ENCODE measurements at places on chromosomes 7 and 10.

- DNase-seq = no peak
Observed at GRCh38 chr10:99341248-99341647, 12.1 kb downstream of the CNNM1 start.

GRCh38 chr7:44965441-44965903 lies 13.3 kb downstream of the MYO1G start:
- DNase-seq = no peak

DNA sequence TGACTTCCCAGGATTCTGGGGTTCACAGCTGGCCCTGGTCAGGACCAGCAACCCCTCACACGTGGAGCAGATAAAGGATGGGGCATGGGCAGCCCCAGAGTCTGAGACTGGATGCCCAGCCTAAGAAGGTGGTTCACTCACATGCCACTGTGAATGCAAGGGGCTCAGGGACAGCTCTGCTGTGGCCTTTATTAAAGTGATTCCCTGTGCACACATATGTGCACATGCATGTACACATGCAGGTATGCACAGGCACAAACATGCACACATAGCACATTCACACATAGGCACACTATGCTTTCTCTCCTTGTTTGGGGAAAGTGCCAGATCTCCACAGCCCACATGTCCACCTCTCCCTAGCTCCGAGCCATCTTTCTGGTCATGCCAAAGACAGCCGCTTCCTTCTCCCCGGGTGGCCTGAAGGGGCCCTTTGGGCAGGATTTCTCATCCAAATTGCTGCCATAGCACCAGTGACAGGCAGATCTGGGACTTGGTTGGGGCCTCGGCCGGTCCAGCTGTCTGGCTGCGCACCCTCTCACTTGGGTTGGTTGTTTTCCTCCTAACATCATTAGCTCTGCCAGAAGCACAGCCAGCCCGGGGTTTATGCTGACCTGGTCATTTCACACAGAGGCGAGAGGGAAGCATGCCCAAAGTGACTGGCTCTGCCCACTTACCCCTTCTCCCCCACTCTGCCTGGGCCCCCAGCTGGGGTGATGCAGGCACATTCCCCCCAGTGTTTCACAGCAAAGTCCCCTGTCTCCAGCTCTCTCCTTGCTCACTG lies 1.4 kb downstream of the GCK start:
- no peak for DNase-seq

GRCh38 chr10:27147701-27148100 lies 6.5 kb downstream of the YME1L1 start:
- no peak for DNase-seq

GRCh38 chr7:1124816-1125602 lies 35.0 kb downstream of the ZFAND2A start:
- no peak for DNase-seq

DNA sequence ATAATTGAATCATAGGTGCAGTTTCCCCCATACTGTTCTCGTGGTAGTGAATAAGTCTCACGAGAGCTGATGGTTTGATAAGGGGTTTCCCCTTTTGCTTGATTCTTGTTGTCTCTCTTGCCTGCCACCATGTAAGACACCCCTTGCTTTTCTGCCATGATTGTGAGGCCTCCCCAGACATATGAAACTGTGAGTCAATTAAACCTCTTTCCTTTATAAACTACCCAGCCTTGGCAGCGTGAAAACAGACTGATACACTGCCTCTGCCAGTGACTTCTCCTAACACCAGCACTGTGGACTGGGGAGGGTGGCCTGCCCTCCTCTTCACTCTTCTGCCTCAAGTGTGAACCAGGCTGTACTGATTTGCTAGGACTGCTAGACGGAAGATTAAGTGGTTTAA lies 108.6 kb downstream of the RAB11FIP2 start:
- no peak for DNase-seq

GRCh38 chr7:94417901-94418300 lies 23.2 kb downstream of the COL1A2 start:
- DNase-seq = no peak

GRCh38 chr10:35409094-35409582 lies 72.8 kb downstream of the CCNY start:
- no peak for DNase-seq

GRCh38 chr10:48517482-48517881 lies 87.4 kb downstream of the ARHGAP22 start:
- no peak for DNase-seq

DNA sequence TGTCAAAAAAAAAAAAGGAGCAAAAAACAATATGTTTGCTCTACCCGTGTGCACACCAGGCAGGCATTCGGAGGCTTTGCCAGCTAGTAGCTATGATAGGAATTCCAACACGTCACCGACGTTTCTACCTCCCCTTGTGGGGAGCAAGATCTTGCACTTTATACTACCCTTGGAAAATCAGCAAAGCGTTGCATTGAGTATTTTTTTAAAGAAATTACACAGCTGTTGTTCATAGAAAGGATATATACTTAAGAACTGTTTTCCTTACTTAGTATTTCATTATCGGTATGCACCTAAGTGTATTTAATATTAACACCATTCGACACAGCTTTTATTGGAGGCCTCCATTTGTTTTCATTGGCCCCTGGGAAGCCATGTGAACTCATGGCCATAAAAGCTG lies 159.9 kb upstream of the MGMT start:
- no peak for DNase-seq

DNA sequence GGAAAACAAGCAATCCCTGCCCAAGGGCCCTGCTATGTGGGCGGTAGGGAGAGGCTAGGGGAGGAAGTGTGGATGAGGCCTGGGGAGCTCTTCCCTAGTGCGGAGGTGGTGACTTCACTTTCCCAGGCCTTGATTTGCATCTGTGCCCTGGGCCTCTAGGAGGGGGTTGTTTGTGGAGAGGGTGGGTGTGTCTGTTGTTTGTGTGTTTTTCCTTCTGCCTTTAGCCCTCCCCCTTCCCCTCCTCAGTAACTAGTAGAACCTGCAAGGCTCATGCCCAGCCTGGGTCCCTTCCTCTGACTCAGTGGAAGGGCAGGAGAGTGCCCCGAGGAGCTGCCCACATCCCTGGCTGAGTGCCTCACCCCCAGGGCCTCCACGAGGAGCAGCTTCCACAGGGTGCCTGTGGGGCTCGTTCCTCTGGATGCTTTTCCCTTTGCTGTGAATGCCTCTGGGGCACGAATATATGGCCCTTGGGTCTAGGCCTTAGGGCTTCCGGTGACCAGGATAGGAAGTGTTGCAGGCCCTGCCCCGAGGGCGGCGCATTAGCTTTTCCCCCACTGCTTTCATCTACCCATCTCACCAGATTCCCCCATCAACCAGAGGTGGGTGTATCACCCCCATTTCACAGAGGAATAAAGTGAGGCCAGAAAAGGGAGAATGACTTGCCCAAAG lies 89.4 kb upstream of the DUSP5 start:
- no peak for DNase-seq

GRCh38 chr10:23585186-23585585 lies 146.3 kb downstream of the OTUD1 start:
- no peak for DNase-seq

DNA sequence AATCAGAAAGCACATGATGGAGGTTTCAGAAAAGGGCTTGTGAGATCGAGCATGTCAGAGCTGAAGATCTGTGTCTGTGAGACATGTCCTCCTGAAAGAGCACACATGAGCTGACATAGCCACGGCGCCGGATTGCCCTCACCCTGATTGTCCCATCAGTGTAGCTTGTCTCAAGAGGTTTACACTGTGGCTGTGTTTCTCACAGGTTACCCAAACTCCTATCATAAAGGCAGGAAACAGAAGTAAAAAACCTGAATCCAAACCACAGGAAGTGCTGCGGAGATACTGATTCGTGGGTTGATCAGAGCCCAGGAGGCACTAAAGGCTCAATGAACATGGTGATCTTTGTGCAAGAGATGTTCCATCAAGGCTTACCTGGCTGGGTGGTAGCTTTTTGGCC lies 3.9 kb upstream of the ATP6V0E2 start:
- no peak for DNase-seq

DNA sequence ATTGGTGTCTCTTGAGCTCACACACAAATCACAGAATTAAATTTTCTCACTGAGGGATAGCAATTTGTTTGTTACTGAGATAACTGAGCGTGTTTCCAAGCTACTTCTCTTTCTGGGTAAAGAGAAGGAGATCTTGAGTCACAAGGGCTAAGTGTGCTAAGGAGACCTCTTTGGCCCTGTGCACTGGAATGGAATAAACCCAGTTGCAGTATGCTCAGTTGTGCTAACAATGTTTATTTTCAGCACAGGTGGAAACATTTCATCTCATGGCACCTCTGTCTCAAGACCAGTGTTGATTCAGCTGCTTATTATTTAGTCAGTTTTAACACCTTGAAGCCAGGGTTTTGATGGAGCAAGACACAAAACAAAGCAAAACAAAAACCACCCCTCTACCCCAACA lies 22.5 kb upstream of the UBE2H start:
- DNase-seq = no peak

DNA sequence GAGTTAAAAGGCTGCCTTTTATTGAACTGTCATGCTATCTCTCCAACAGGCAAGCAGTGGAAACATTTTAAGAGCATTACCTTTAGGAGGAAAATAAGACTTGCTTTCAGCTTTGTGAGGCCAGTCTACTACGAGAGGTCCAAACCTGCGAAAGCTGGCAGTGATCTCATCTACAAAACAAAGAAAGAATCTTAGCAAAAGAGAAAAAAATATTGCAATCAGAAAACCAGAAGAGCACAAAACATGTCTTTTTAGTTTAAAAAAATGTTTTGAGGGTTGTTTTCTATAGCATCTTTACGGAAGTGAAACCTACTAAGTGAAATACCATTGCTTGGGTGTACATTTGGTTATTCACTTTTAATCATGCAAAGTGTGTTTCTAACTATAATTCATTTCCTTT lies 147.9 kb downstream of the CPEB3 start:
- no peak for DNase-seq

DNA sequence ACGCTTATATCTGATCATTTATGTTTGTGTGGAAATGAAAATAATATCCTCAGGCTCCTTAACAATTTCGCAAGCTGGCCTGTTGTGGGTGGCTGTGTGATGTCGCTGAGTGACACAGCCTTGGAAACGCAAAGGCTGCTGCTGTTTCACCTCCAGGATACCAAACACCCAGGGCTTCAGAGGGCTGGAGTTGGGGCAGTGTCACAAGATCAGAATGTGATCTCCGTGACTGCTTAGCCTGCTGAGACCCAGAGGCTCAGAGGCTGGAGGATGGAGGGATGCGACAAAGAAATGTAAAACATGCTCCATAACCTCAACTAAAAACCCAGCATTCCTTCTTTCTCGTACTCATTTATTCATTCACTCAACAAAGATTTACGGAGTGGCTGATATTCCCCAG lies 37.2 kb upstream of the BMPER start:
- DNase-seq = no peak

DNA sequence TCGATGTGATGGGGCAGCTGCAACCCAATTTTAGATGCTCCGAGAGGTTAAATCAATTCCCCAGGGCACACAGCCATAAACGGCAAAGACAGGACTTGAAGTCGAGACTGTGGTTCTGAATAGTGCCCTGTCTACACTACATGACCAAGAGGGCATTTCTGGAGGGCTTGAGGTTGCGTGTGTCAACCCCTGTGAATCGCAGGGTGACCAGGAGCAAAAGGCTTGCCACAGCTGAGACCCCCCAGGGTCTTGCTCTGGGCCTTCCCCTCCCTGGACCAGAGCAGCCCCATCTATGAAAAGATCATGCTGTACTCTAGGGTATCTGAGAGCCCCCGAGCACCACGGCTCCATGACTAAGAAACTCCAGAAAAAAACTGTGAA lies 26.8 kb upstream of the RASGEF1A start:
- DNase-seq = no peak

GRCh38 chr10:79246209-79246581 lies 101.1 kb upstream of the PPIF start:
- no peak for DNase-seq

DNA sequence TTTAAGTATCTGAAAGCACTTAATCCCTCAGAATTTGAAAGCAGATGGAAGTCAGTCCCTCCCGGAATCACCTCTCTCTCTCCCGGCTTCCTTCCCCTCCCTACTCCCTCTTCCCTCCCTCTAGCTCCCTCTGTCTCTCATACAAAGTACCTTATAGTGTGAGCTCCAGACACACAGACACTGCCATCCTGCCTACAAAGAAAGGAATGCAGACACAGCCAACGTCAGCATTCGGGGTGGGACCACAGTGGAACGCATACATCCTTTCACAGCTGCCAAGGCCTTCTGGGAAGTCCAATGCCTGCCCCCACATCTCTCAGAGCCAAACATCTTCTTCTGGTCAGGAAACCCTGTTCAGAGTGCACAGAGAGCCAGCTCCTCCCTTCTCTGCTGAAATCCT lies 9.3 kb downstream of the NOD1 start:
- DNase-seq = no peak

DNA sequence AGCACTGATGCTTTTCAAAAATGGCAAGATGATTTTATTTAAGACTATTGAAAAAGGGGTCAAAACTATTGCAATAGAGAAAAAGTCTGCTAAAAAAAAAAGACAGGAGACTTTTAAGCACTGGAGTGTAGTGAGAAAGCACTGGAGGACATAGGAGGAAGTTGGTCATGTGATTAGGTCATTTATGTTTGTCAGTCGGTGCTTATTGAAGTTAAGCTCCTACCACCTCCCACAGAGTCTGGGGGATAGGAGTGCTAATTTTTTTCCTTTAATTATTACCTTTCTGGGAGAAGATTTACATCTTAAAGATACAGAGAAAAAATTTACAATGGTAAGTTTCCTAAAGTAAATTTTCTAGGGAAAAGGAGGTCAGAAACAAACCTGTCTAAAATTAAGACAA lies 80.2 kb upstream of the TMEM229A start:
- no peak for DNase-seq

DNA sequence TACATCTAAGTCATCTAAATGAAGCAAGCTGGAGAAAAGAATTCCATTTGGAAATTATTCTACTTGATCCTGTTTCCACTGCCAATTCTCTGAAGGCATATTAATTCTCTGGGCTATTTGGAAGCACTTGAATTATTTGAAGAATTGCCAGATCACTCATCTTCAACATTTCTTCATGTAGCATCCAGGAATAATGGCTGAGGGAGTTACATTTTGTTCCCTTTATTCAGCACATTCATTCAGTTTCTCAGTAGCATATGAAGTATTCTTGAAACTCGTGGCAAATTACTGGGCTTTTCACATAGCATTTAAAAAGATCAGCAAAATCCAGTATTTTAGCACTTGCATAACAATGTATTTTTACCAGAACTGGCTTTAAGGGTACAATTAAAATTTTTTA lies 127.1 kb upstream of the VIPR2 start:
- no peak for DNase-seq
